Testis (tissue), 5 donors: ENCODE measurements at places on chromosomes 2 and 18. TPM values are rescaled to one million over a fixed set of nuclear protein-coding genes. Genes with fewer than 3 reads are reported as not detected.
A peak's percentile ranks its signal among the peaks of the same experiment; 100 is the strongest.

The ZNF804A gene
- not detected for polyA plus RNA-seq

The GPR39 gene
- polyA plus RNA-seq, result 19.5 TPM

The LRP1B gene
- 0.84 TPM for polyA plus RNA-seq

DNA sequence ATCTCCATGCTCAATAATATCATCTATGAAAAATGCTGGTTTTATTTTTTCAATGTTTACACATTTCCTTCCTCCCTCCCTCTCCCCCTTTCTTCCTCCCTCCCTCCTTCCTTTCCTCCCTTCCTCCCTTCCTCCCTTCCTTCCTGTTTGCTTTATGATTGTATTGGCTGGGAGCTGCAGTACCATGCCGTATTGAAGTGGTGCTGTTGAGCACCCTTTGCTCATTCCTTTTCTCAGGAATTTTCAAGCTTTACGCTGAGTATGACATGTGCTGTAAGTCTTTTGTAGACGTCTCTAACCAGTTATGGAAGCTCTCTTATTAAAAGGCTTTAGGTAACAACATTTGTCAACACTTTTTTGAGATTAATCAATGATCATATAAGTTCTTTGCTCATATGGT lies 100.4 kb downstream of the SNTG2 start:
- no peaks in the 10 kb centered on the region for H3K27me3 ChIP-seq
- H3K4me1 ChIP-seq, result no peaks in the 10 kb centered on the region
- H3K27ac ChIP-seq, result no peak overlapping the region
- no peak overlapping the region for H3K4me3 ChIP-seq

- DNase-seq, result no peak
- H3K27ac ChIP-seq, result no peak overlapping the region
- no peaks in the 10 kb centered on the region for H3K27me3 ChIP-seq
- no peaks in the 10 kb centered on the region for H3K36me3 ChIP-seq
Measured at GRCh38 chr2:47223980-47224379, 68.9 kb upstream of the STPG4 start.

- no peaks in the 10 kb centered on the region for H3K36me3 ChIP-seq
- DNase-seq, result no peak
- H3K27me3 ChIP-seq, result no peaks in the 10 kb centered on the region
- H3K4me1 ChIP-seq, result peaks cover 16% of the 10 kb centered on the region
Measured at GRCh38 chr2:62206024-62206423, 10.1 kb downstream of the B3GNT2 start.

- H3K36me3 ChIP-seq, result no peaks in the 10 kb centered on the region
- H3K27me3 ChIP-seq, result no peaks in the 10 kb centered on the region
- DNase-seq, result no peak
Measured at GRCh38 chr2:190149200-190149599, 86.7 kb upstream of the MSTN start.

DNA sequence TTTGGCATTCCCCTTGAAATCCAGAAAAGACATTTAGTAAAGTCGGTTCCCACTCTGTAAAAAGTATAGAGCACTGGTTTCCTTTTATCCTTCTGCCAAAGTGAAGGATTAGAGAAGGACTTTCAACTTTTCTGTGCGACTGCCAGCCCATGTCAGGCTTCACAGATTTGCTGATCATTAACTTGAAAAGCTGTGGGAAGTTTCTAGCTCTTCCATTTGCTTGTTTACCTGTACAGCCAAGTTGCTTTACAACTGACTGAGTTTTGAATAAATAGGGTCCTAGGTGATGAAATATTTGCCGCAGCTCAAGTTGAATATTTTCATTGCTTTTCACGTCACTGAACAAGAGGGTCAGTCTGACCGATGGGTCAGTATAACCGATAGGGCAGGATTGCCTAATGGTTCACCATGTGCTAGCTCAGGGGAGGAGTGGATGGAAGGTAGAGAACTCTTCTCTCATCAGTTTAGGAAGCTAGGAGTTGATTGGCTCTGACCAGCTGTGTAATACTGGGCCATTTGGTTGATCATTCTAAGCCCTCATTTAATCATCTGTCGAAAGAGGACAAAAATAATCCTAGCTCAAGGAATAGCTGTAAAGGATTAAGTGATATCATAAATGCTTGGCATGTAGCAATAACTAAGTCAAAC lies 30.4 kb downstream of the UPP2 start:
- no peak for DNase-seq
- H3K27me3 ChIP-seq, result no peaks in the 10 kb centered on the region
- no peaks in the 10 kb centered on the region for H3K4me1 ChIP-seq
- H3K36me3 ChIP-seq, result no peaks in the 10 kb centered on the region
- H3K4me3 ChIP-seq, result no peak overlapping the region

GRCh38 chr2:172227719-172228118 lies 125.0 kb upstream of the DLX2 start:
- H3K4me1 ChIP-seq, result no peaks in the 10 kb centered on the region
- H3K36me3 ChIP-seq, result no peaks in the 10 kb centered on the region
- no peak for DNase-seq
- no peak overlapping the region for H3K27ac ChIP-seq
- H3K27me3 ChIP-seq, result no peaks in the 10 kb centered on the region

DNA sequence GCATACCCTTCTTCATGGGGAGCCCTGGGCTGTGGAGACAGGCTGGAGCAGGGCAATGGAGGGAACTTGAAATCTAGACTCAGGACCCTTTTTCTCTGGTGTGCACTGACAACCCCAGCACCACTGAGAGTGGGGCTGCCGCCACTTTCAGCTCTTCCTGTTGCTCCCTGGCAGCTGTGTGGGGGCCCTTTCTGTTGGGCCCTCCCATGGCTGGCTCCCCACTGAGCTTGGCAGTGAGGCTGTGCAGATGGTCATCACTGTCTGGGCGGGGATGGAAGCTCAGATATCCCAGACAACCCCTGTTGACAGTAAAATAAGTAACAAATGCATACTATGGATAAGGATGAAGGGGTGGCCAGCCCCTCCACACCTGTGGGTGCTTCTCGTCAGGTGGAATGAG lies 6.7 kb downstream of the MYO7B start:
- H3K36me3 ChIP-seq, result no peaks in the 10 kb centered on the region
- no peak overlapping the region for H3K4me3 ChIP-seq
- H3K4me1 ChIP-seq, result no peaks in the 10 kb centered on the region
- no peaks in the 10 kb centered on the region for H3K27me3 ChIP-seq
- DNase-seq, result no peak

- H3K27me3 ChIP-seq, result no peaks in the 10 kb centered on the region
- no peaks in the 10 kb centered on the region for H3K36me3 ChIP-seq
- H3K4me1 ChIP-seq, result no peaks in the 10 kb centered on the region
Measured at GRCh38 chr2:104872866-104873688, 19.2 kb downstream of the POU3F3 start.

GRCh38 chr2:234701841-234702240 lies 205.0 kb upstream of the ARL4C start:
- no peak overlapping the region for H3K4me3 ChIP-seq
- H3K4me1 ChIP-seq, result no peaks in the 10 kb centered on the region
- DNase-seq, result no peak

GRCh38 chr18:40292985-40293710 lies 1661.9 kb upstream of the PIK3C3 start:
- H3K27me3 ChIP-seq, result no peaks in the 10 kb centered on the region
- no peak overlapping the region for H3K4me3 ChIP-seq
- DNase-seq, result no peak
- H3K4me1 ChIP-seq, result no peaks in the 10 kb centered on the region
- H3K36me3 ChIP-seq, result no peaks in the 10 kb centered on the region
- H3K27ac ChIP-seq, result no peak overlapping the region

DNA sequence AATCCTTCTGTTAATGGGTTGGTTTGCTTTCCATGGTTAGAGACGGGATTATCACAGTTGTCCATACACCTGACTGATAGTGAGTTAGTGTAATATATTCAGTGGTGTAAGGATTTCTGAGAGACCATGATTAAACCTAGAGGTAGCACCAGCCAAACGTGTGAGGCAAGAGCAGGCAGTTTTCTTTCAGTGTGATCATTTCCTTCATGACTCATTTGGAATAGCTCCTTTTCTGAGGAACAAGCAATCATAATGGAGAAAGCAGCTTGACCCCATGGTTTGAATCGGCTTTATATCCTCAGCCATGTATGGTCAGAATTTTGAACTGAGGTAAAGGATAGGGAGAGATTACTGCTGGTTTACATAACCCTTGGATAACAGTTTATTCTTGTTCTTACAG lies 2.9 kb downstream of the MXD1 start:
- H3K27me3 ChIP-seq, result no peaks in the 10 kb centered on the region
- no peaks in the 10 kb centered on the region for H3K36me3 ChIP-seq
- DNase-seq, result no peak
- H3K4me3 ChIP-seq, result no peak overlapping the region
- no peak overlapping the region for H3K27ac ChIP-seq

GRCh38 chr2:187878112-187878511 lies 323.9 kb upstream of the TFPI start:
- H3K4me3 ChIP-seq, result no peak overlapping the region
- no peaks in the 10 kb centered on the region for H3K4me1 ChIP-seq
- no peak for DNase-seq
- no peaks in the 10 kb centered on the region for H3K27me3 ChIP-seq
- H3K27ac ChIP-seq, result no peak overlapping the region

DNA sequence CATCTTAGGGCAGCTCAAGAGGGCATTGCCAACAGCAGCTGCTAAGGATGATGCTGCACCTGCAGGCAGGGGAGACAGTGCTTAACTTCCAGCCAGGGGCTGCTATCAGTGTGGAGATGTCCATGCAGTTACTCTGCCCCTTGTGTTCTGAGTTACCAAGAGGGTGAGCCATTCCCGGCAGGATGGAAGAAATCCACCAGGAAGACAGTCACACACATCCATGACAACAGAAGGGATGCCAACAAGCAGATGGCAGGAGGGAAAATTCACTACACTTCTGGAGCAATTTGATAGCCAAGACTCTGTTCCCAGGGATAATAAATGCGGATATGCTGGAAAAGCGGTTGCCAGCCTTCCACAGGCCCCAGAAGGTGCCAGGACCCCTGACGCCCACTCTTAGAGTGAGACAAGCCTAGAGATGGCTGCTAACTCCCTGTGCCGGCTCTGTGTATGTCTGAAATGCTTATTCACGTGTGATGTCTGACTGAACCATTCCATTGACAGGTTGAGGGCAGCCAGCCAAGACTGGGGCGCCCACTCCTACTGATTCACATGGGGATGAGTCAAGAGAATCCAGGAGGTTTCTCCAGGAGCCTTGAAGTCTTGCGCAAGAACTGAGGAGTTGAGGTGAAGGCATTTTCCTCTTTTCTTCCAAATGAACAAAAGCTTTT lies 24.5 kb downstream of the LOXHD1 start:
- no peak overlapping the region for H3K27ac ChIP-seq
- no peaks in the 10 kb centered on the region for H3K27me3 ChIP-seq
- no peak for DNase-seq
- H3K36me3 ChIP-seq, result no peaks in the 10 kb centered on the region
- H3K4me3 ChIP-seq, result no peak overlapping the region

GRCh38 chr2:120880381-120880780 lies 144.7 kb downstream of the GLI2 start:
- no peaks in the 10 kb centered on the region for H3K27me3 ChIP-seq
- peaks cover 21% of the 10 kb centered on the region for H3K4me1 ChIP-seq
- H3K4me3 ChIP-seq, result no peak overlapping the region
- no peak overlapping the region for H3K27ac ChIP-seq
- no peaks in the 10 kb centered on the region for H3K36me3 ChIP-seq

GRCh38 chr2:173075781-173076580 lies at the start of gene MAP3K20:
MAP3K20 (plus strand) TSS chr2:173075846; CDS start chr2:173091032, 15,186 bp downstream.
- H3K36me3 ChIP-seq, result no peaks in the 10 kb centered on the region
- H3K4me1 ChIP-seq, result peaks cover 17% of the 10 kb centered on the region
- H3K4me3 ChIP-seq, result peak within 1 kb of the TSS; percentile 74

DNA sequence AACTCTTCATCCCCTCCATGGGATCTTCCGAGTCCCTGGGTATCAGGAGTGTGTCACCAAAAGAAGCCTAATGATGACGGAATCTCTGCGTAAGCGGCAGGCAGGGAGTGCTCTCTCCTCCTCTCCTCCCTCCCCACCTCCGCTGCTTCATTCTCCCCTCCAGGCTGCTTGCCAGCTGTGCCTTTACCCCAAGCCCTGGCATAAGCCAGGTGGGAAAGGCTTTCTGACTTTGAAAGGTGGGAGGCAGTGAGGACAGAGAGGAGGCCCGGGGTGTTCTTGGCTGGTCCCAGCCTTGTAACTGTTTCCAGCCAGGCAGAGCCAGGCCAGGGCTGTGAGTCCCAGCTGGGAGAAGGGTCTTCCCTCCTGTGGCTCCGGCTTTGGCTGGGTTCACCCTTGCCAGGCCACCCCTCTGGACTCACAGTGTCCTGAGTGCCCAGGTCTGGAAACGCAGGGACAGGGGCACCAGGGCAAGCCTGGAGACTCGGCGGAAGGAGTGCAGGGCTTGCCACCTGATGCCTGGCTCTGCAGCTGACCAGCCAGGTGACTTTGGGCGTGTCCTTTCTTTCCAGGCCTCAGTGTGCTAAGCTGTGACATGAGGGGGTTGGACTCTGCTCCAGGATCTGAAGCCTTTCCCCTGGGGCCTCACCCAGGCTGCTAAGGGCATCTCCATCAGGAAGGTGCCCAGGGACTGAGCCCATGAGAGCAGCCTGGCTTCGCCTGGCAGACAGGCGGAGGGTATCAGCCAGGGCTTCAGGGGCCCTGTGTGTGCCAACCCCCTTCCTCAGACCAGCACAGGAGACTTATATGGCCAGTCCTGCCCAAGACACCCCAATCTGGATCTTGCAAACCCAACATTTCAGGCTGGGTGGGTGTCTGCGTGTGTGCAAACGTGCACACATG lies 32.7 kb upstream of the HPCAL1 start:
- peak; percentile 22 for DNase-seq
- H3K27ac ChIP-seq, result no peak overlapping the region
- H3K27me3 ChIP-seq, result no peaks in the 10 kb centered on the region
- no peaks in the 10 kb centered on the region for H3K4me1 ChIP-seq

GRCh38 chr2:47040651-47041050 lies 114.5 kb downstream of the STPG4 start:
- H3K4me3 ChIP-seq, result no peak overlapping the region
- no peaks in the 10 kb centered on the region for H3K36me3 ChIP-seq
- peak overlapping the region; percentile 29 for H3K27ac ChIP-seq
- peaks cover 61% of the 10 kb centered on the region for H3K4me1 ChIP-seq

GRCh38 chr18:44636241-44636640 lies 44.4 kb upstream of the SETBP1 start:
- no peak for DNase-seq
- H3K4me3 ChIP-seq, result no peak overlapping the region
- H3K27me3 ChIP-seq, result no peaks in the 10 kb centered on the region
- H3K27ac ChIP-seq, result no peak overlapping the region
- H3K4me1 ChIP-seq, result no peaks in the 10 kb centered on the region
